GM12891 (cell line): ENCODE measurements at places on chromosomes 11 and 22.

GRCh38 chr22:26210334-26210733, 41.1 kb downstream of the SEZ6L start:
- no peak for DNase-seq

DNA sequence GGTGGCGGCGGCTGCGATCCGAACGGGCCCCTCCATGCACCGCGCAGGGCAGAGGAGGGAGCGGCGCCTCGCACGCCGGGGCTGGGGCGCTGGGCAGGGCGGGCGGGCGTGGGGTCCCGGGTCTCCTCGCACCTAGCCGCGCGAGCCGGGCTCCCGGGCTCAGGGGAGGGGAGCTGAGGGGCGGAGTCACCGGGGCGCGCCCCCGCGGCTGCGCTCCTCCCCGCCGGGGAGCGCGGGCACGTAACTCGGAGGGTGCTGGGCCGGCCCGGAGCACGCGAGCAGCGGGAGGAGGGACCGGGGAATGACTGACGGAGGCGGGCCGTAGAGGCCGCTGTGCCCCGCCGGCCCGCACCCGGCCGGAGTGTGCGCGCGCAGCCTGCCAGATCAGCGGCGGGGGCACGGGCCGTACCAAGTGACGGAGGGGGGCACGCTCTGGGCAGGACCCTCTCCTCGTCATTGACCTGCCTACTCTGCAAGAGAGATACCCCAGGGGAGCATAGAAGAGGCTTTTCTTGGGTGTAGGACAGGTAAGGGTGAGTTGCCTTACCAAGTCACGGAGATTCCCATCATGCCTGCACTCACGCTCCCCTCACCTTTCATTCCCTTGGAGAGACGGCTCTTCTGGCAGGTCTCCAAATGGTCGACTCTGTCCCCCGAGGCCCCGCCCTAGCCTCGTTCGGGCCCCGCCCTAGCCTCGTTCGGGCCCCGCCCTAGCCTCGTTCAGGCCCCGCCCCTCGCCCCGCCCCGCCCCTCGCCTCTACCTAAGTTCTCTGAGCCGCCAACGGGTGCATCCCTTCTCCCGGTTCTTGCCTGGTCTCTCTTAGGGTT, at the start of gene CDON:
TSS of gene CDON (minus strand) at position 188 of the 828 bp plus-strand sequence. CDS start 39,390 bp downstream, outside the sequence.
- peak; percentile 99 for DNase-seq

DNA sequence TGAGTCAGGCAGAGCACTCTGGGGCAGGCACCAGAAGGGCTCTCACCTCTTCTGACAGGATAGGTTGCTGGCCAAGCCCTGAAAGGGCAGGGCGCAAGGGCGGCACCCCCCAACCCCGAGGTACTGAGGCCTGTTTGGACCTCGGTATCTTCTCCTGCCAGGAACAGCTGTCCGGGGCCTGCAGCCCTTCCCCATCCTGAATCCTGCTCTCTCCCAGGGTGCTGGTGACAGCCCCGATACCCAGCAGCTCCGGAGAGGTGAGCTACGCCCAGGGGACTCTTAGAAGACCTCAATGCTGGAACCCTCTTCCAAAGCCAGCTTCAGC, 79.1 kb downstream of the PHF21B start:
- DNase-seq, result no peak

DNA sequence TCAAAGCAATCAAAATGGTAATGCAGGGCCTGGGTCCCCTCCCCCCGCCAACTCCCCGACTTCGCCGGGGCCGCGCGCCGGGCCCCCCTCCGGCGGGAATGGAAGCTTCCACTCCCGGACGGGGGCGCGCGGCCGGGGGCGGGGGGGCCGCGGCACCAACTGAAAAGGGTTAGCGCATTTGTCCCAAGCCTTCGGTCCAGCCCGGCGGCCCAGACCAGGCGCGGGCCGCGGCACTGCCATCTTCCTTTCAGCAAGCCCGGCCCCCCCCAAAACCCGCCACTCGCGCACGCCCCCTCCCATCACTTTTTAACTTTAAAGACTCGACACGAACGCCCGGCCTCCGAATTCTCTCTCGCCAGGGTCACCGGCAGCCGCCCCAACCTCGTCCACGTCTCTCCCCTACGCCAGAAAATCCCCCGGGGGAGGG, 2.8 kb downstream of the PHF21B start:
- DNase-seq, result no peak

DNA sequence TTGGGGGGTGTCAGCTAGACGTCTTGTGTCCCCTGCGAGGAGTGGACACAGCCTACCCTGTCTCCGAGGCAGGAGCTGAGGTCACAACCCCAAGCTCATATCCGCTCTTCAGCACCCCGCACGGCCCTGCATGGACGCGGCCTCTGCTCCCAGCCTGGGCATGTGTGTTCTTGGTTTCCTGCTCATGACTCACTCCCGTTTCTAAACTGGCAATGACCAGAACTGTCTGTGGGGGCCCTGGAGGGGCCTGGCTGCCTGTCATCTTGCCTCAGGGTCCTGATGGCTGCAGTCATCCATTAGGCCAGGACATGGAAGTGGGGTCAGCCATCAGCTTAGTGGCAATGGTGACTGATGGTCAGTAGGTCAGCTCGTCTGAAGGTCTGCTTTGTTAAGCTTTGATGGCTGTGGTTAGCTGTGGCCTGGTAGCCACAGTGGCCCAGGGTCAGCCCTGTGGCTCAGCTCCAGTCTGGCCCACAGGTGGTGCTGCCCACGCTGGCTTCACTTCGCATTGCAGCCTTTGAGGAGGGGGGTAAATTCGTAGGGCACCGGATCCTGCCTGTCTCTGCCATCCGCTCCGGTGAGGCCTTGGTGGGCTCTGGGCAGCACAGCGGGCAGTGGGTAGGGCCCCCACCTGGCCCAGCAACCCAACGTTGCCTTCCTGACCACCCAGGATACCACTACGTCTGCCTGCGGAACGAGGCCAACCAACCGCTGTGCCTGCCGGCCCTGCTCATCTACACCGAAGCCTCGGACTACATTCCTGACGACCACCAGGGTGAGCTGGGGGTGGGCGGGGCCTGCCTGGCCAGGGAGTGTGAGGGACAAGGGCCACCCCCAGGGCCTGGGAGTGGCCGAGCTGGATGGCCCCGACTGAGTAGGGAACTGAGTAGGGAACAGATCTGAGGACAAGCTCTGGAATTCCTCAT, 12.0 kb downstream of the PLCB3 start:
- DNase-seq, result no peak

GRCh38 chr11:134639586-134640330, 227.7 kb upstream of the B3GAT1 start:
- DNase-seq, result no peak

DNA sequence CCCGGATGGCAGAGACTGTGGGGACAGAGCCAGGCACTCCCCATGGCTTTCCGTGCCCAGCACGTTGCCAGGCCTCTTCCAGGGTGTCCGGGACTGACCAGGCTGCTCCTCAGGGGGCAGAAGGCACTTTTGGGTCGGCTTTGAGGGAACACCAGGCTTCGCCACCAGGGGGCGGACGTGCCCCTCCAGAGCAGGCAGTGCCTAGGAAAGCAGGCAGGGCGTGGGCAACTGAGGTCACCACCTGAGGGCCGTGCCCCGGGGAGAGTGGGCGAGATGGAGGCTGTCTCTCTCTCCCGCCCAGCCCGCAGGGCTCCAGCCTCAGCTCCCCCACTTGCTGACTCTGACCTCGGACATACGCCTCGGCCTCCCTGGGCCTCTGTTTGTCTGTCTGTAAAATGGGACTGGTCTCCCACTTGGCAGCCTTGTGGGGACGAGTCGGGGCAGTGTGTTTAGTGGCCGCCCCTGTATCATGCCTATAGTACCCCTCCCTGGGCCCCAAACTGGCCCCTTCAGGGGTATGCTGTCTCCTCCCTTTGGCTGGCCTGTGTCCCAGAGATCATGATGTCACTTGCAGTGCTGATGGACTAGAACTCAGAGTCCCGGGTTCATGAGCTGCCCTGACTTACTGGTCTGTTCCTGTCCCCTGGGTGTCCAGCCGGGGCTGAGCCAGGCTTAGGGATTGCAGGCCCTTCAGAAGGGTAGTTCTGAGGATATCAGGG, 4.4 kb upstream of the PRR5 start:
- DNase-seq, result peak; percentile 82

- DNase-seq, result peak; percentile 35
Measured at GRCh38 chr22:26398741-26399153, 30.3 kb upstream of the ASPHD2 start.

DNA sequence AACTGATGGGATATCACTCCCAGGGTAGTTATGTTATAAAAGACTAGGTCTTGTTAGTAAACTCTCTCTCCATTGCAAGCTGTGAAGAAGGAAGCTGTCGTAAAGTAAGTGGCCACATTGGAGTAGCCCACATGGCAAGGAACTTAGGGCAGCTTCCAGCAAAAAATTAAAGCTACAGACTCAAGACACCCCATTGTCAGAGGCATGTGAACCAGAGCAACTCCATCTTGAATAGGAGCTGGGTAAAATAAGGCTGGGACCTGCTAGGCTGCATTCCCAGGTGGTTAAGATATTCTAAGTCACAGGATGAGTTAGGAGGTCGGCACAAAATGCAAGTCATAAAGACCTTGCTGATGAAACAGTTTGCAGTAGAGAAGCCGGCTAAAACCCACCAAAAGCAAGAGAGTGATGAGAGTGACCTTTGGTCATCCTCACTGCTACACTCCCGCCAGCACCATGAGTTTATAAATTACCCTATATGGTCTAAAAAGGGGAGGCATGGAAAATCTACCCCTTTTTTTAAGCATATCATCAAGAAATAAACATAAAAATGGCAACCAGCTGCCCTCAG, 23.9 kb downstream of the CCKBR start:
- no peak for DNase-seq
